ENCODE measurements at places on chromosomes 13 and 19.
A peak's percentile ranks its signal among the peaks of the same experiment; 100 is the strongest.

DNA sequence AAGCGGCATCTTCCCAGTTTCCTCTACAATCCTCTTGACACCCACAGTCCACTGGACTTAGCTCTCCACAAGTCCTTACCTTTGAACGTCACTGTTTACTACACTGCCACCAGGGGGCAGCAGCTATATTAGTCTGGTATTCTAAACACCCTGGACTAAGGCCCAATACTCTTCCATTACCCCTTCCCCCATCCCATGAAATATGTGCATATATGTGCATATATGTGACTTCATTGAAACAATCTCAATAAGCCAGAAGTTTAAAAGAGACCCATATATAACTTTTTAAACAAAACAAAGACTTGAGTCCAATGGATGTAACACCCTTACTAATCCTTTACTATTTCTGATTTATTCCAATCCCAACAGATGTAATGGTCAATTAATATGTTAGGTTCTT is 15.5 kb downstream of the GGACT start:
- DNase-seq, result peak; percentile 76

DNA sequence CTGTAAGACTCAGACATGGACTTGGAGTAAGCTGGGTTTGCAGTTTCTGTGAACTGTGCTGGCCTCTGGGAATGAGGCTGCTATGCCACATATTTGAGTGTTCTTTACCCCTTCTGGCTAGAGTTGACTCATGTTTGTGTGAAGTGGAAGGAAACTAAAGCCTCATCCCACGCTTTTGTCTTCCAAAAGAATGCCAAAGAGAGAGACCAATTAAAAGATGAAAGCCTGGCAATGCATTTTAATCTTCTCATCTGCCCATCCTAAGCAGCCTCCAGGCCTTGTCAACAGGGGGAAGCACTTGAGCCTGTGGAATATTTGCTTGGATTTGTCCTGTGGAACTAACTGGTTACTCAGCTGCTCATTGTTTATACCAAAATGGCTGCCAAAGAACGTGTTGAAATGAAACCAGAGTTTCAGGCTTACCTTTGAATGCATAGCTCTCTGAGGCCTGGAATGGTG is 49.1 kb downstream of the LMO7 start:
- DNase-seq, result no peak

DNA sequence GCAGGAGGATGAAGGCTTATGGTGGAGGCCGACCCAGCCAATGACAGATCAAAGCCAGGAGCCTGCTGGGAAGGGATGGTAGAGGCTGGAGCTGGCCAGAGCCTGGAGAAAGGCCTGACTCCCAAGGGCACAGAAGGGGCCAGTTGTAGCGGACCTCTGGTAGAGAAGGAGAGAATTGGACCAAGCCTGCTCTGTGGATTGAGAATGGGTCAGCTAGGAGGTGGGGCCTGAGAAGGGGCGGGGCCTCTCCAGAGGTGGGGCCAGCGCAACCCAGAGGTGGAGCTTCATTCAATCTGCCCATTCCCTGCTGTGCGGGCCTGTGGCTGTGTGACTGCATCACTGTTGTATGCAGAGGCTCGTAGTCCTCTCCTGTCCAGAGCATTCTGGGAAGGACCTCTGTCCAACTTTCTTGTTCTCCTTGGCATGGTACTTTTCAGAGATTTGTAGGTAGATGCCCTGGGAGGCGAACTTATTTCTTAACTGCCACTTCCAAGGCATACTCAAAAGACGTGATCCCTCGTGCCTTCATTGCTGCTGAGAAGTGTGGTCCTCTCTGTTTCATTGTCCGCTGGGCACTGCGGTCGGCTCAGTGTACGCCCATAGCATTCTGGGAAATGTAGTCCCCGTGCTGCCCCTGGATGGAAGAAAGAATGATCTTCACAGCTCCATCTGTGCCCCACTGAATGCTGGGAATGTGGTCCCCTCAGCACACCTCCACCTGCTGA is 6.7 kb downstream of the GRIN2D start:
- peak; percentile 53 for DNase-seq

- no peak for DNase-seq
Measured at GRCh38 chr19:40691421-40692211, 1.2 kb upstream of the NUMBL start.

DNA sequence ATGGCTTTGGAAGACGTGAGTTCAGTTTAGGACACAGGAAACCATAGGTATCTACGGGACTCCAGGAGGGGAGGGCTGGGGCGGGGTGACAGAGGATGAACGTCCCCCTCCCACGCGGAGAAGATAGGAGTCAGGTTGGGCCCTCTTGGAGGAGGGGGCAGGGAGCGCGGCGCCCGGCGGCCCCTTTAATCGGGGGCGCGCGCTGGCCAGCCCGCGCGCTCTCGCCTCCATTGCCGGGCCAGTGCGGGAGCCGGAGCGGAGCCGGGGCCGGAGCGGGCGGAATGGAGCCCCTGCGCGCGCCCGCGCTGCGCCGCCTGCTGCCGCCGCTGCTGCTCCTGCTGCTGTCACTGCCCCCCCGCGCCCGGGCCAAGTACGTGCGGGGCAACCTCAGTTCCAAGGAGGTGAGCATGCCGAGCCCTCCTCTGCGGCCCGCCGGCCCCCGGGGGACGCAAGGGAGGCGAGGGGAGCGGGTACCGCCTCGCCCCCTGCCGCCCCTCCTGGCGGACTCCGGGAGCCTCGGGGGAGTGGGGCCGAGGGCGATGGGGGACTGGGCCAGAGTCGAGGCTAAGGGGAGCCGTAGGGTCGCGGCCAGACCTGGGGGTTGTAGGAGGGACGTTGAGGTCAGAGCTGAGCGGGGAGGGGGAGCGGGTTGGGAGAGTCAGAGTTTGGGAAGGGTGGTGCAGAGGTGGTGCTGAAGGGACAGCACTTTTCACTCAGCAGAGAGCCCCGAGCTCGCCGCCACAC is at the start of gene TMEM145:
TSS of gene TMEM145 (plus strand) at position 214 of the 744 bp plus-strand sequence. CDS start at position 282, 68 bp downstream.
- DNase-seq, result peak; percentile 37

GRCh38 chr13:64074971-64075474 is 2659.4 kb upstream of the PCDH20 start:
- no peak for DNase-seq
